ENCODE measurements at places on chromosomes 4 and X. TPM values are rescaled to one million over a fixed set of nuclear protein-coding genes. Genes with fewer than 3 reads are reported as not detected.

Gene TMEM154
- 38.1 TPM for total RNA-seq

Gene RHOXF2B
- not detected for total RNA-seq

Gene HERC3
- total RNA-seq, result 28.1 TPM

Gene RPS6KA6
- not detected for total RNA-seq

Gene TSPAN7
- 0.12 TPM for total RNA-seq

Gene SSX4
- not detected for total RNA-seq

Gene FAM47E
- total RNA-seq, result not detected

Gene C4orf54
- not detected for total RNA-seq

Gene DRD5
- not detected for total RNA-seq

Gene SH2D1A
- total RNA-seq, result 63.1 TPM

Gene TKTL2
- total RNA-seq, result not detected

Gene UCP1
- total RNA-seq, result not detected

Gene BCLAF3
- 7.3 TPM for total RNA-seq

Gene BMPR1B
- not detected for total RNA-seq

Gene PAGE2B
- not detected for total RNA-seq

Gene PCYT1B
- not detected for total RNA-seq

Gene ING2
- 11.5 TPM for total RNA-seq

Gene SMIM10L2A
- 0.60 TPM for total RNA-seq

Gene CENPVL1
- not detected for total RNA-seq

Gene ALB
- total RNA-seq, result not detected

Gene SPANXC
- total RNA-seq, result not detected

Gene CXorf49
- total RNA-seq, result not detected

Gene HELT
- not detected for total RNA-seq

Gene STARD8
- total RNA-seq, result 0.06 TPM

Gene NFKB1
- 142 TPM for total RNA-seq

Gene JAKMIP1
- 10.9 TPM for total RNA-seq

Gene RTL5
- total RNA-seq, result 0.15 TPM

Gene ZNF718
- 12.5 TPM for total RNA-seq

Gene FAM149A
- total RNA-seq, result 0.71 TPM

Gene TLR6
- 3.5 TPM for total RNA-seq

Gene BEND4
- 0.19 TPM for total RNA-seq

Gene RAI2
- total RNA-seq, result 0.07 TPM

Gene DGKK
- not detected for total RNA-seq

Gene CENPC
- 34.4 TPM for total RNA-seq

Gene ENPEP
- total RNA-seq, result not detected

Gene SYN1
- total RNA-seq, result 0.35 TPM

Gene TCEANC
- total RNA-seq, result 6.9 TPM

Gene EIF4E
- 101 TPM for total RNA-seq

Gene HTR2C
- total RNA-seq, result not detected

Gene NHSL2
- total RNA-seq, result 1.1 TPM

Gene SERTM2
- total RNA-seq, result not detected

Gene BST1
- 0.82 TPM for total RNA-seq

Gene GYPA
- not detected for total RNA-seq

Gene ERVMER34-1
- not detected for total RNA-seq

Gene PNCK
- not detected for total RNA-seq

Gene XAGE2
- not detected for total RNA-seq

Gene TMPRSS11A
- total RNA-seq, result not detected

Gene HMGN5
- 1.4 TPM for total RNA-seq

Gene HS6ST2
- total RNA-seq, result not detected

Gene HTN1
- total RNA-seq, result not detected

Gene HEPH
- total RNA-seq, result not detected

Gene RASL11B
- 0.10 TPM for total RNA-seq

Gene WAS
- 165 TPM for total RNA-seq

Gene BBS12
- 2.1 TPM for total RNA-seq
